Omental fat pad (tissue), 4 donors: ENCODE measurements at places on chromosomes 12 and 14. TPM values are rescaled to one million over a fixed set of nuclear protein-coding genes. Genes with fewer than 3 reads are reported as not detected.

DNA sequence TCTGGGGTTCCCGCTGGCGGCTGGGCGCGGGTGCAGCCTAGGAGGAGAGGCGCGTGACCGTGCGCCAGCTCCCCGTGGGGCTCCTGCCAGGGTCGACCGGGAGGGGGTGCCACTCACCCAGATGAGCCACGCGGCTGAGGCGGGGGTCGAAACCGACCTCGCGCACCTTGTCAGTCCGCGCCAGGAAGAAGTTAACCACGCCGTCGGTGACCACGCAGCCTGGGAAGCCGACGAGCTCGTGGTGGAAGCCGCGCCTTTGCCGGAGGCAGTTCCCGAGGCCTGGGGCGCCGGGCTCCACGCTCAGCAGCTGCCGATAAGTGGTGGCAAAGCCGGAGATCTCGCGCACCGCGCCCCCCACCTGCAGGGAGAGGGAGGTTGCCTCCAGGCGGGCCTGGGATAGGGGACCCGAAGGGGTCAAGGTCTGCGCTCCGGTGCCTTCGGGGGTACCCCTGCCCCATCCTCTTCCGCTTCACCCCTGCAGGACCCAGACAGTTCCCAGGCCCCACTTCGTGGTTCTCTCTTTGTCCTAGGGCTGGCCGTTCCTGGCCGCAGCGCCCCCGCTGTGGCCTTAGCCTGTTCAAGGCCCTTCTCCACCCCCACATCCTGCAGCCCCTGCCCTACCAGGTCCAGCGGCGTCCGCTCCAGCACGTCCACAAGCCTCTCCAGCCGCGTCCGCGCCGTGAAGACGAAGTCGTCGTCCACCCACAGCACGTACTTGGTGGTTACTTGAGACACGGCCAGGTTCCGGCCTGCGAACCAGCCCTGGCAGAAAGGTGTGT, 5.3 kb downstream of the B4GALNT1 start:
- DNase-seq: no peak

Gene CLEC2B
- 23.8 TPM for total RNA-seq

- no peak for DNase-seq
These were observed 1.3 kb downstream of the RNFT2 start for GRCh38 chr12:116739381-116739887.

GRCh38 chr12:109284392-109284791, 24.7 kb downstream of the FOXN4 start:
- no peak for DNase-seq

DNA sequence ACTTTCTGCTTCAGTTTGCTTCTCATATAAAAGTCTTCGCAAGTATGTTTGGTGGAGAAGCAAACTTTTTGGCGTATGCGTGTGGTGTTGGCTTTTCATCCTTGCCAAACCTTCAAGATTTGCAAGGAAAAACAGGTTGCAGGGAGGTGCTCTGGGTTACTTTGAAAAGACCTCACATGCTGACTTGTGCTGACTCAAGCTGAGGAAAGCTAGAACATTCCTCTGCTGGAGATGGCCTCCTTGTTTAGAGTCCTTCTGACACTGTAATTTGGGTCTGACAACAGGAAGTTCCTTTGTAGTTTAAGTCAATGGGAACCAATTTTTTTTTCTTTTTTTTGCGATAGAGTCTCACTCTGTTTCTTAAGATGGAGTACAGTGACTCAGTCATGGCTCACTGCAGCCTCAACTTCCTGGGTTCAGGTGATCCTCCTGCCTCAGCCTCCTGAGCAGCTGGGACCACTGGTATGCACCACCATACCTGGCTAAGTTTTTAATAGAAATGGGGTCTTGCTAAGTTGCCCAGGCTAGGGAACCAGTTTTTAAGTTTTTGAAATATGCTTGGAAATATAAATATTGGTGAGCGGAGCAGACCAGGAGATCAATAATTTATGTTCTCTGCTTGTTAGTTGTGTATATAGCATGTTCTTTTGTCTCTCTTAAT, 2.6 kb upstream of the ACACB start:
- DNase-seq: no peak

- no peak for DNase-seq
These were observed 137.8 kb upstream of the FRMD6 start for GRCh38 chr14:51513933-51514332.

Gene MAP3K9
- 1.7 TPM for total RNA-seq

DNA sequence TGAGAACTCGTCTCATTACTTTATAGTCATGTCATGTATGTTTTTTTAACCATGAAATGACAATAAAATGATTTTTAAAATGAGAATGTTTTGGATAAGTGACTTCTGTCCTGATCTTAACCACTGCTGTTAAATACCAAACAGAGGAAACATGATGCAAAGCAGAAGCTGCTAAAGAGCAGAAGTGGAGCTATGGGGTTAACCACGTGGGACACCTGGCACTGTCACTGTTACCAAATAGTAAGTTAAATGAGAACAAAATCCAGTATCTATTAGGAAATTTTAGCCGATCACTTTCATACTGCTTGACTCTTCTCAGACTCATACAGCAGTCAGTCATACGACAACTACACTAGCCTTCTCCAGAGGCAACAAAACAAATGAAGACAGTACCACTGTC, 82.4 kb downstream of the SCAF11 start:
- DNase-seq: no peak

DNA sequence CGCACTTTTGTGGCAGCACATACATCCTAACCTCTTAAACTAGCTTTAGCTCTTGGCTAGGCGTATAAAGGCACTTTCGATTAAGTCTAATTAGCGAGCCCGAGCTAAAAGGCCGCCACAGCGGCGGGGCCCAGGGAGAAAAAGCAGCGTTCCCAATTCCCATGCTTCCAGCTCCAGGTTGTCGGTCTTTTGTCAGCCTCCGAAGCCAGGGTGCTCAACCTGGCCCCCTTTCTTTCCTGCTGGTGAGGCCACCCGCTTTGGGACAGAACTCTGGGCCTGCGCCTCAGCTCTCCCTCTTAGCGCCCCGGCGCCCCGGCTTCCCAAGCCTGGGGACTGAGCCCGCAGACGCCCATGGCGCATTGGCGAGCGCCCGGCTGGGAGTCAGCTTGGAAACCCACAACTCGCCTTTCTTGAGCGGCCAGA, 33.3 kb upstream of the TBX5 start:
- no peak for DNase-seq

Gene KCNA1
- 0.44 TPM for total RNA-seq

Gene P2RX2
- total RNA-seq: 2.8 TPM

GRCh38 chr12:93059925-93060665, 131.0 kb upstream of the EEA1 start:
- DNase-seq: no peak

DNA sequence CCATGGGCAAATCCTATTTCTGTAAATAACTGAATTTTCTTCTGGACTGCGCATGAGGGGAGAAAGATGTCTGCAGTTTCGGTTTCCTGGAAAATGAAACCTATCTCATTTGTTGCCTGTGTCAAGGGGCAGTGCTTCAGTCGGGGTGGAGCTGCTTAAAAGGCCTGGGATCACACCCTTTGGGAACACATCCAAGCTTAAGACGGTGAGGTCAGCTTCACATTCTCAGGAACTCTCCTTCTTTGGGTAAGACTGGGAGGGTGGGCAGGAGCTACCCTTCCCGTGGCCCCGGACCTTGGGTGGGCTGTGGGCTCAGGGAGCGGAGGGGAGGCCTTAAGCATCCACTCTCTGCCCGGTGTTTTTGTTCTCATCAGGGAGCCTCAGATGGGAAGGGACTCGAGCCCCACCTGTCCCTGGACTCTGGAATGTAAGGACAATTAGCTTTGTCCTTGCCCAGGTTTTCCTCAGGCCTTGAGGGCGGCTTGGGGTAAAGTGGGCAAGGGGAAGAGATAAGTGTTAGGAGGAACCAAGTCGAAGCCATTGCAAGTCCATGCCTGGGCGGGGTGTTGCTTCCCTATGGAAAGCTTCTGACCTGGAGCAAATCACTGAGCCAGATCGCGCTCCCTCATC, at the start of gene IFI27:
TSS of gene IFI27 (plus strand) at position 185 of the 630 bp plus-strand sequence.
- no peak for DNase-seq

Gene C12orf42
- total RNA-seq: not detected

DNA sequence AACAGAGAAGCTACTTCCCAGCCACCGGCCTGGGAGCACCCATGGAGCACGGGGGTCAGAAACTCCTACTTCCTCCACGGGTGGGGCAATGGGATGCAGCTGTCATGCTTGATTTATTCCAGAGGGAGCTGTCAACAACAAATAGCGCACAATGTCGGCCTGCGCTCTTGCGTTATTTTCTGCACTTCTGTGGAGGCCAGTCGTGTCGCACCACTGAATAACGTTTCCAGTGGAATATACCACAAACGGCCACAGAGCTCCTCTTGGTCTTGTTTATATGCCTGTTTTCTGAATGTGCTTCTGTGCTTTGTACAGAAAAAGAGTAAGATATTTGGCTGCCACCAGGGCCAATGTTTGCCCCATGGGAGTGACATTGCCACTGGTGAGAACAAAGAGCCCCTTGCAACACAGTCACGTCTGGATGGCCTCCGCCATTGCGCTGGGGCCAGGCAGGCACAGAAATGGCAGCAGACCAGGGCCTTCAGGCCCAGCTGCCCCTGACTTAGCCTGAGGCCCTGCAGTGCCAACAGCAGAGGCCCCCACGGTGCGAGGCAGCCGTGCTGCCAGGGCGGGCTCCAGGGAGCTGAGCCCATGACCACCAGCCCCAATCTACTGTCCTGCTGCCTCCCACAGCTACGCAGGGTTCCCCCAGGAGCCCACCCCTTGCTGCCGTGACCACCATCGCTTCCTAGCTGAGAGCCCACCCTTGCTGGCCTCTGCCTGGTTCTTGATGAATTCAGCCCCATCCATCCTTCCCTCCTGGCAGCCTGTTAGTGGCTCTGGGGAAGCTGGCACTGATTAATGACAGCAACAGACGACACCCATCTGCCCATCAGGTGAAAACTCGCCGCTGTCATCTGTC, 28.9 kb upstream of the TMEM179 start:
- no peak for DNase-seq

DNA sequence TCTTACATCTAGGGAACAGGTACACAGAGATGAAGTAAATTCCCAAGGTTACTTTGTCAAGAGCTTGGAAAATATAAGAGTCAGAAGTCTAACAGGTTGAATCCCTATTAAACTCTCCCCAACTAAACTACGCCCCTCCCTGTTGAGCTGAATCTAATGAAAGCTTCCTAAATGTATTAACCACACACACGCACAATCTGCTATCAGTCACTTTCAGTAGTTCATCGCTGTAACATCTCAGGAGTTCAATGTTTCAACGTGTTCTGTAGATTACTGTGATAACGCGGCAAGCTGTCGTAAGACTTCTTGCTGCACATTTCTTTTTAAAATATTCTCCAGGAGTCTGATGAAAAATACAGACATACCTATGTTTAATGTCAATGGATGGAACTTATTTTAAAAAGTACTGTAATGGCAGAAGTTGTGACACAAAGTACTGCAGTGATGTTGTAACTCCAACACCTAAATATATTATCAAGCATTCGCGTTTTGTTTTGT, 612 bp upstream of the SLC25A3 start:
- no peak for DNase-seq

DNA sequence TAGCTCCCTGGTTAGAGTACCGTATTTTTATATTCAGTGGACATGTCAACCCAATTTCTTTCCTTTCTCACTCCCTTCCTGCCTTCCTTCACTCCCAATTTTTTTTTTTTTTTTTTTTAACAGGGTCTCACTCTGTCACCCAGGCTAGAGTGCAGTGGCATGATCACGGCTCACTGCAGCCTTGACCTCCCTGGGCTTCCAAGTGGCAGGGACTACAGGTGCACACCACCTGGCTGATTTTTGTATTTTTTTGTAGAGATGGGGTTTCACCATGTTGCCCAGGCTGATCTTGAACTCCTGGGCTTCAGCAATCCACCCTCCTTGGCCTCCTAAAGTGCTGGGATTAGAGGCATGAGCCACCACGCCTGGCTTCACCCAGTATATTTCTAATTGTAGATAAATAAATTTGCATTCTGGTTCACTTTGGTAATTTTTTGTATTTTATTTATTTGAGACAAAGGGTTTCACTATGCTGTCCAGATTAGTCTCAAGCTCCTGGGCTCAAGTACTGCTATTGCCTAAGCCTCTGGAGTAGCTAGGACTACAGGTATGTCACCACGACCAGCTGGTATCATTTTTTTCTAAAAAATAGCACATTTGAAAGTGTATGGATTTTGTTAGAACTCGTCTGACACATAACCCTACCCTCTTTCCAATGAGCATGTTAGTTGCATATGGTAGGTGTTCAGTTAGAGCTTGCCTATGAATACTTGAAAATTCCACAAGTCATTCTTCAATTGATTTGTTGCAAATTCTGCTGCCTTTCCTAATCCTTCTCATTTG, 15.7 kb downstream of the SLC38A2 start:
- no peak for DNase-seq

GRCh38 chr12:125440399-125440798, 375.2 kb downstream of the AACS start:
- DNase-seq: no peak

- no peak for DNase-seq
These were observed 15.1 kb upstream of the DUSP16 start for GRCh38 chr12:12577786-12578185.

- DNase-seq: no peak
These were observed 2.6 kb downstream of the SVOP start for GRCh38 chr12:109018296-109018695.

DNA sequence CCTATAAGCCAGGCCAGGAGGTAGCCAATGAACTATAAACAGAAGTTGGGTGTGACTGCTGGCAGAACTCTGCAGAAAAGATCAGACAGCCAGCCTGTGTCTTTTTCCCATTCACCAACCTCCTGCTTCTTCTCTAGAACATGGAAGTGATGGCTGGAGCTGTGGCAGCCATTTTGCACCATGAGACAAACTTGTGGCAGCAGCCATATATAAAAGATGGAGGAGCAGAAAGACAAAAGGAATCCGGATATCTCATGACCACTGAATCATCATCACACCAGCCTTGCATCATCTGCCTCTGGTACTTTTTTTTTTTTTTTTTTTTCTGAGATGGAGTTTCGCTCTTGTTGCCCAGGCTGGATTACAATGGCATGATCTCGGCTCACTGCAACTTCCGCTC, 8.7 kb downstream of the BEGAIN start:
- DNase-seq: no peak

Gene CCDC196
- total RNA-seq: not detected

Gene PIWIL1
- total RNA-seq: not detected

Gene FSCB
- total RNA-seq: not detected

- DNase-seq: no peak
These were observed 75.6 kb upstream of the DACT1 start for GRCh38 chr14:58562141-58562540.

GRCh38 chr12:132400011-132400641, 70.7 kb upstream of the GALNT9 start:
- no peak for DNase-seq

DNA sequence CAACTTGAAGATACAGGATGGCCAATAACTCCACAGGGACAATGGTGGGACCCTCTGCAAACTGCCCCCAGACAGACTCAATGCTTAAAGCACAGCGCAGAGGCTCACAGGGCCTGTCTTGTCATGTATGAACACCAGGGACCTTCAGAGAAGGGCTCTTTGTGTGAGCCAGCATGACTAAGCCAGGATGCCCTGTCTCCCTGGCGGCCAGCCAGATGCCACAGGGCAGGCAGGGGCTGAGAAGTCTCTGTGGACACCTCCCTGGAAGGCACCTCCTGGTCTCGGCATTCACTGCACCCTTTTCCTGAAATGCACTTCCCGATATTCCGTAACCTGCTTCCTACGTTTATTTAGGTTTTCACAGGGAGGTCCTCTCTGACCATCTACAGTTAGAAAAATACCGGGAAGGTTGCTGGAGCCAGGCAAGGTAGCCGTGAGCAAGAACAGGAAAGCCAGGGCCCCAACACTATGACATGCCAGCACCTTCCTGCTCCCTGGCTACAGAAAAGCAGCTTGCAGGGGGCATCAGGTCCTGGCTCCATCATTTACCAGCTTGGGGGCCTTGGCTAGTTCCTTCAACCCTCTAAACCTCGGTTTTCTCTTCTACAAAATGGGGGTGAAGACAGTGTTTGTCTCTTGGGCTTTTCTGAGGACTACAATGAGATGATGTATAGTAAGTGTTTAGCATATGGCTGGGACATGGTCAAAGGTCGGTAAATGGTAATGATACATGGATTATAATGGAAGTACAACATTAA, 65.0 kb downstream of the PITPNM2 start:
- no peak for DNase-seq
